ENCODE measurements at places on chromosomes 12 and 14. TPM values are rescaled to one million over a fixed set of nuclear protein-coding genes. Genes with fewer than 3 reads are reported as not detected.

DHRS2 gene
- polyA plus RNA-seq = 0.59 TPM

MRPL42 gene
- polyA plus RNA-seq = 21.9 TPM

TMEM117 gene
- polyA plus RNA-seq = 1.9 TPM

RASAL1 gene
- 0.74 TPM for polyA plus RNA-seq

LRRC10 gene
- polyA plus RNA-seq = not detected

GPR68 gene
- 0.22 TPM for polyA plus RNA-seq

TRPV4 gene
- polyA plus RNA-seq = 1.3 TPM

ZNF384 gene
- 35.8 TPM for polyA plus RNA-seq

REP15 gene
- 5.2 TPM for polyA plus RNA-seq

TAS2R10 gene
- polyA plus RNA-seq = 0.07 TPM

TMEM119 gene
- 7.0 TPM for polyA plus RNA-seq

DHH gene
- polyA plus RNA-seq = 1.8 TPM

HHIPL1 gene
- 0.90 TPM for polyA plus RNA-seq

G2E3 gene
- polyA plus RNA-seq = 4.2 TPM

DPF3 gene
- polyA plus RNA-seq = 0.41 TPM

SLC2A14 gene
- 5.3 TPM for polyA plus RNA-seq

PRKCH gene
- polyA plus RNA-seq = 5.1 TPM

CIROP gene
- polyA plus RNA-seq = not detected

CLEC7A gene
- polyA plus RNA-seq = 10.2 TPM

RAPGEF3 gene
- polyA plus RNA-seq = 11.6 TPM

CFAP251 gene
- polyA plus RNA-seq = 0.46 TPM

ARPC3 gene
- polyA plus RNA-seq = 133 TPM

P2RX7 gene
- 0.61 TPM for polyA plus RNA-seq

SLC38A4 gene
- polyA plus RNA-seq = 1.1 TPM

FGF23 gene
- not detected for polyA plus RNA-seq

RILPL1 gene
- polyA plus RNA-seq = 9.0 TPM

GALNT16 gene
- polyA plus RNA-seq = 9.0 TPM

FOXA1 gene
- polyA plus RNA-seq = 0.13 TPM

SLC38A6 gene
- polyA plus RNA-seq = 11.8 TPM

WNT1 gene
- polyA plus RNA-seq = not detected

GLIPR1L1 gene
- not detected for polyA plus RNA-seq

SLC22A17 gene
- 9.5 TPM for polyA plus RNA-seq

PIWIL1 gene
- not detected for polyA plus RNA-seq

RAD51B gene
- 4.9 TPM for polyA plus RNA-seq

ARMH4 gene
- polyA plus RNA-seq = 1.9 TPM

UTP20 gene
- polyA plus RNA-seq = 2.2 TPM

TPPP2 gene
- polyA plus RNA-seq = not detected

CLEC1A gene
- 5.6 TPM for polyA plus RNA-seq

CAPZA3 gene
- not detected for polyA plus RNA-seq

THTPA gene
- 8.2 TPM for polyA plus RNA-seq

B3GNT4 gene
- polyA plus RNA-seq = not detected

KRT75 gene
- not detected for polyA plus RNA-seq

AMDHD1 gene
- polyA plus RNA-seq = 1.2 TPM

LRRC9 gene
- 0.09 TPM for polyA plus RNA-seq

TAPBPL gene
- 8.9 TPM for polyA plus RNA-seq

STXBP6 gene
- 3.3 TPM for polyA plus RNA-seq

KRT6A gene
- not detected for polyA plus RNA-seq

ANO6 gene
- 59.2 TPM for polyA plus RNA-seq

LALBA gene
- not detected for polyA plus RNA-seq

CEP170B gene
- 10.2 TPM for polyA plus RNA-seq

FGD6 gene
- 0.91 TPM for polyA plus RNA-seq

Measured in adipose tissue (tissue), 3 donors.